ENCODE measurements at places on chromosomes 16 and 17. TPM values are rescaled to one million over a fixed set of nuclear protein-coding genes. Genes with fewer than 3 reads are reported as not detected.

DNA sequence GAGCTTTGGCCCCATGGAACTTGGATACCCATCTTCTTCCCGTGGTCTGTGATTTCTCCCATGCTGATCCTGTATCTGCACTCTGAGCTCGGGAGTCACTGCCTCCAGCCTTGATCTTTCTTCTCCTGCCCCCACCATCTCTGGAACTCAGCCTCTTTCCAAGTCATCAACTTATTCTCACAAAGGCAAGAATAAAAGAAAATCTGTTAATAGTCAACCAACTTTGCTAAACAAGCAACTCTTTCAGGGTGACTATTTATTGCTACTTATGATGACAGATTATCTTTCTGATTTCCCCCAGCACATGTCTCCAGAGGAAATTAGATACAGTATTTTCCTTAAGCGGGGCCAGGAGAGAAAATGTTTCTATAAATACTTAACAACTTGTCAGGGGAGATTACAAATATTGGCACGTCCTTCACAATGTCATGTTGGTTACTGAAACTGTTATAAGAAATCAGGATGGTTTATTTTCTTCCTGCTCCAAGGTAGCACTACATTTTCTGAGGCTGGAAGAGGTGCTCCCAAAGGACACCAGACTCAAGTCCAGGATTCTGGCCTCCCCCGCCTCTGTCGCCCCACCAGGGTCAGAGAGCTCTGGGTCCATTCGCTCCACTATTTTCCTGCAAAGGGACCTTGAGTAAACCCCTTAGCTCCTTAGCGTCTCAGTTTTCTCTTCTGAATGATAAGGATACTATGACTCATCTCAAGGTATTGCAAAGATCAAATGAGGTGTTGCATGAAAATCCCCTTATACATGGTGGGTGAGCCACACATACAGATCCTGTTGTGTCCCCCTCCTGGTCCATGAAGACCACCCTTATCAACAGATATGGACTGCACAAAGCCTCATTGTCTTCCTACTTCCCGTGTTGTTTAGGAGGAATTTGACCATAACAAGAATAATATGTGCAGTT lies 205.2 kb upstream of the WSCD1 start:
- no peak for DNase-seq

DNA sequence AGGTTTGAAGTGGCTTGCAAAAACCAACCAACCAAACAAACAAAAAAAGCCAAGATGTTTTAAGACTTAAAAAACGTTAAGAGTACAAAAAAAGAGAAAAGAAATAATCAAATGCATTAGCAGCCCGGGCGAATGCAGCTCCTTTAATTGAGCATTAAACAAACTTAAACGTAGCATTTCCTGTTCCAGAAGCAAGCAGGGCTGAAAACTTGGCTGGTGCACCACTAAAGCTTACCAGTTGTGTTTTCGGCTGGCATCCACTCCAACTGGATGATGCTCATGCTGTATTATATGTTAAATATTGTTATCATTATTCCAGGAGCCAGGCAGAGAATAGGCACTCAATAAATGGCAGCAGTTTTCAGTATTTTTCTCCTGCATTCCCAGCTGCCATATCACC lies 45.1 kb downstream of the IRX6 start:
- DNase-seq = no peak

Gene CCR7
- 0.22 TPM for polyA plus RNA-seq

- DNase-seq = no peak
Observed at GRCh38 chr16:17839272-17839671, 368.5 kb upstream of the XYLT1 start.

DNA sequence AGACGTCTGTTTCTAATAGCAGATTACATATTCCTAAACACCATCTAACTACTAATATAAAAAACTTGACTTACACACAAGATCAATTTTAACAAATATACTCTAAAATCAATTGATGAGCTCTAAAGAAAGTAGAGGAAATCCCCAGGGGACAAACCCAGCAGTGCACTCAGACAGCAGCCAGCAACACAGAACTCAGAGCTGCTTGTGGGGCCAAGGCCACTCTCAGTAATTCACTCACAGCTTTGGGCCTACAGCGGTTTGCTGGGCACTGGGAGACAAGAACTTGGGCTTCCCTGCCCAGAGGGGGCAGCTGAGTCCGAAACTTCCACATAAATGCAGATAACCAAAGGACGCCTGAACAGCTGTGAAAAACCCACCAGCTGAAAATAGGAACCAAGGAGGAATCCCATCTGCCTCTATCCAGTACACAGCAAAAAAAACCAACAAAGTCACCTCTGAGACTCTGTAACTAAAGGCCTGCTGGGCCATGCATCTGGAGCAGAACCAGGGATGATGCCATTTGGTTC lies 21.4 kb downstream of the NPLOC4 start:
- DNase-seq = no peak

Gene SLC5A11
- not detected for polyA plus RNA-seq

GRCh38 chr16:11391576-11391975 lies 46.3 kb downstream of the RMI2 start:
- DNase-seq = no peak

Gene HELZ
- 23.2 TPM for polyA plus RNA-seq

Data from AG04450 (cell line).